ENCODE measurements at places on chromosomes 6 and 20. TPM values are rescaled to one million over a fixed set of nuclear protein-coding genes. Genes with fewer than 3 reads are reported as not detected.

PRRT1 gene
- not detected for total RNA-seq

VNN1 gene
- total RNA-seq: 2.7 TPM

IP6K3 gene
- 7.0 TPM for total RNA-seq

ID4 gene
- 1.4 TPM for total RNA-seq

KCNK17 gene
- 1.9 TPM for total RNA-seq

DNA sequence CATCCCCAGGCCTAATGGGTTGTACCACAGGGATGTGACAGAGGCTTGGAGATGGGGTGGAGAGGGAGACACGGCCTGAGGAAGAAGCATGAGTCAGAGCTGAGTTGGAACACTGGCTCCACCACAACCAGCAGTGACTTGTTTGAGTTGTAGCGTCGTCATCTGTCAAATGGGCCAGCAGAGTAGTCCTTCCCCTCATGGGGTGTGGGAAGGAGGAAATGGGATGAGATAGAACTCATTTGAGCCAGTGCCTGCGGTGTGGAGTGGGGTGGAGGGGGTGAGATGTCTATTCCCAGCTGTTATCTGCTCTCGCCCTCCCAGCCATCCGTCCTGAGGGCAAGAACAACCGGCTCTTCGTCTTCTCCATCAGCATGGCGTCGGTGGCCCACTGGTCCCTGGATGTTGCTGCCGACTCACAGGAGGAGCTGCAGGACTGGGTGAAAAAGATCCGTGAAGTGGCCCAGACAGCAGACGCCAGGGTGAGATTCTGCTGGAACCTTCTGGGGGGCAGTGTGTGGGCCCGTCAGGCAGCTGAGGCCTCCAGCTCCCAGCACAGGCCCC, 32.5 kb downstream of the PLCG1 start:
- H3K27me3 ChIP-seq: no peaks in the 10 kb centered on the region
- H3K4me1 ChIP-seq: no peaks in the 10 kb centered on the region
- no peak overlapping the region for H3K27ac ChIP-seq
- peaks cover 19% of the 10 kb centered on the region for H3K36me3 ChIP-seq

DNA sequence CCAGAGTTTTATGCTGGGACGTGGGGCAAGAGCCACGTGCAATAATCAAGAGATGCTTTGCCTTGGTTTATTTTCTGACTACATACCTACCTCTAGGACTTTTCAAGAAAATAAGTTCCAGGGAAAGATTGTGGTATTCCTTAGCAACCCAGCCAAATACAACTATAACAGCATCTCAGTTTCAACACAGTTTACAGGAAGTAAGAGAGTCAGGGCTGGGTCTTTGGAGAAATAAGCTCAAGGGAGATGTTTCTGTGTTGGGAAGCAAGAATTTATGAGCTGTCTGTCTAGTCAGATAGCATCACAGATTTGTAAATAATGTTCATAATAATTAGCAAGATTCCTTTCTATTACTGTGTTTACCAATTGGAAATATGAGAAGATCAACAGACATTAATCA, 35.1 kb downstream of the MAP3K5 start:
- DNase-seq: no peak
- no peaks in the 10 kb centered on the region for H3K36me3 ChIP-seq
- peaks cover 9% of the 10 kb centered on the region for H3K4me1 ChIP-seq
- no peak overlapping the region for H3K27ac ChIP-seq
- no peak overlapping the region for H3K4me3 ChIP-seq

DNA sequence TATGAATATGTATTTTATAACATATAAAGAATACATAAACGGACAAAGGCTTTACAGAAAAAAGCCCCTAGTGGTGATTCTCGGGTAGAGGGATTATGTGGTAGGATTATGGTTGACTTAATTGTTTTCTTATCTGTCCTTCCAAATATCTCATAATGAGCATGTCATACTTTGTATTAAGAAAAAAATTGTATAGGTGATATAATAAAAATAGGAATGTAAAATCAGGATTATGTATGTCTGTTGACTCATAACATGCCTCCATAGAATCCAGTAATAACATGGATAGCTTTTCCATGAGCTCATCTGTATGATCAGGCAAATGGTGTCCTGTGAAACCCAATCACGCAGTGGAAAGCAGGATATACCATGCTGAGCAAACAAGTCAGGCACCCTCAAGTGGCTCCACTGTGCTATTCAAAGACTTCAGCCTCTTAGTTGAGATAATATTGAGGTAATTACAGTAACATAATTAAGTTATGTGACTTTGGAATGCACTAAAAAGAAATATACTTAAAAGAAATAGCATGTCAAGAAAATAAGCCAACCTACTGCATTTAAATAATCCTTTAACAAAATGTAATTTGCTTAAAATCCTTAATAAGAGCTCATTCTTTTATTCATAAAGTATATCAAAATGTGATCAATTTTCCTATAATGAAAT, 39.6 kb upstream of the PRELID3B start:
- DNase-seq: no peak
- H3K4me3 ChIP-seq: no peak overlapping the region
- no peak overlapping the region for H3K27ac ChIP-seq

DNA sequence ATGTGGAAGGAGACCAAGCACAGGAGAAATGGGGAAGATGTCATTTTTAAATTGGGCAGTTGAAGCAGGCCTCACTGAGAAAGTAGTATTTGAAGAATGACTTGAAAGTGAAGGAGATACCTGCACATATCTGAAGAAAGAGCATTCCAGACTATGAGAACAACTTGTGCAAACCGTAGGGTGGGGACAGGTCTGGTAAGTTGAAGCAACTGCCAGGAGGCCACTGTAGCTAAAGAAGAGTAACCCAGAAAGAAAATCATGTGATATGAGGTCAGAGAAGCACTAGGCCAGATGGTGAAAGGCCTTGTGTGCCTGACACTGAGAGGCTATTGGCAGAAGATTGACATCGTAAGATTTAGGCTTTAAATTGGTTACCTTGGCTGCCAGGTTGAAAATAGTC, 4.7 kb upstream of the SUPT3H start:
- H3K4me1 ChIP-seq: no peaks in the 10 kb centered on the region
- no peak for DNase-seq
- no peaks in the 10 kb centered on the region for H3K36me3 ChIP-seq
- H3K27me3 ChIP-seq: no peaks in the 10 kb centered on the region

DNA sequence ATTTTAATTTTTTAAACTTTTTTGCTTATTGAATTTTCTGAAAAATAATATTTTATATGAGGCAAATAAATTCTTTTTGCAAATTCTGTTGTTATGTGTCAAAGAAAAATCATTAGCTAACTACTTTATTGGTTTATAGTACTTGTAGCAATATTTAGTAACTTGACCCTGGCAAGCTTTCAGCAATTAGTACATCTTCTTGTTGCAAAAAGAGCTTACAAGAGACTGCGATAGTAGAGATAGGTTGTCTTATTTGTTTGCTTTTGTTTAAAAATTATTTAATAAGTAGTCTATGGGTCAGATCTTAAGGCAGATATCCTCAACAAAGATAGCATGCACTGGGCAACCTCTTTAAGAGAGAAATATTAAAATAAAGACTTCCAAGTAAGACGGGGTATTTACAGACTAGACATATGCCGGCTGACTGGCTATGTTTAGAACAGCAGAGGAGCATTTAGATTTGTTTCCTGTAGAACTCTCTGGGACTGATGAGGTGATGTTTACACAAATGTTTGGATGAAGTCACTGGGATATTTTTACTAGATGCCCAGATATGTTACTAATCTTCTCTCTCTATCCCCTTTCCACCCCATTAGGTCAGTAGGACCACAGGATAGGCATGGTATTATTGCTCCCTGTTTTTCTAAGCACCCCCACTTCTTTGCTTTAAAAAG, 25.0 kb downstream of the VGLL2 start:
- no peaks in the 10 kb centered on the region for H3K27me3 ChIP-seq
- H3K4me3 ChIP-seq: no peak overlapping the region
- no peaks in the 10 kb centered on the region for H3K36me3 ChIP-seq
- no peak overlapping the region for H3K27ac ChIP-seq
- no peaks in the 10 kb centered on the region for H3K4me1 ChIP-seq

DNA sequence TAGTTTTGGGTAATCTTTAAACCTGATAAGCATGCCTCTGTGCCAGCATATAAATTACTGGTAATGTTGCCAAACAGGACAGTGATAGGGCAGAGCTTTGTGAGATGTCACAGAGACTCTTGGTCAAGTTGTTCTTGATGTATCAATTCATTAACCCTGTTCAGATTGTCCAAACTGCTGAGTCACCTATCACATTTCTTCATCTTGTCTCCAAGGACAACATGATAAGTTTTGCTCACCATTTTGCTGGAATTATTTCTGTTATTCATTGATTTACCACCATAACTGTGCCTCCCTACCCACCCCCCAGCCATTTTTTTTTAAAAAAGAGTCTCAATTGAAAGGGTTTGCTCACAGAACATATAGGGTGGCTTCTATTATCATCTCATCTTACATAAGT, 19.5 kb upstream of the GMNN start:
- no peaks in the 10 kb centered on the region for H3K36me3 ChIP-seq
- no peak overlapping the region for H3K4me3 ChIP-seq
- DNase-seq: no peak
- H3K4me1 ChIP-seq: no peaks in the 10 kb centered on the region

DNA sequence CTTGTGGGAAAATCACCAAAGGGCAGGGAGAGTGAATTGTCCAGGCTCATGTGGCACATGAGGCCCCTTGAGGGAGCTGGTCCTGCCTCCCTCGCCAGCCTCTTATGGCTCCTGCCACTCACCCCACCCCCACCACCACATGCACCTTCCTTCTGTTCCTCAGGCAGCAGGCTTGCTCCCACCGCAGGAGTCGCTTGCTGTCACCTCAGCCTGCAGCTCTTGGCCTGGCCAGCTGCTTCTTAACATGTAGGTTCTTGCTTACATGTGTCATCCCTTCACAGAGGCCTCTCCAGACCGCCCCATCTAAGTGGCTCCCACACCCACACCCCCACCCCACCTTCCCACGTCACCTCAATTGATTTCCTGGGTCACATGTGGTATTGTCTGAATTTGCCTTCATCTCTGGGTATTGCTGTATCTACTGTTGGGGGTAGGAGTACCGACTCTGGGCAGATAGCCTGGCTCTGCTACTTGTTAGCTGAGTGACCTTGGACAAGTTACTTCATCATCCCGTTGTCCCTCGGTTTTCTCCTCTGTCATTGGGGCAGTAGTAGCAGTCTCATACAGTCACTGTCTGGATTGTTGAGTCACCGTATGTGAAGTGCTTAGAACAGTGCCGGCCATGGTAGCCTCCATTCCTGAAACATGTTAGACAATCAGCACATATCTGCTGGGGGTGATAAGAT, 41.7 kb downstream of the SLC9A8 start:
- no peaks in the 10 kb centered on the region for H3K4me1 ChIP-seq
- no peak overlapping the region for H3K27ac ChIP-seq
- H3K4me3 ChIP-seq: no peak overlapping the region
- no peak for DNase-seq
- no peaks in the 10 kb centered on the region for H3K27me3 ChIP-seq

- H3K27ac ChIP-seq: no peak overlapping the region
- no peak for DNase-seq
- H3K4me3 ChIP-seq: no peak overlapping the region
- no peaks in the 10 kb centered on the region for H3K27me3 ChIP-seq
- no peaks in the 10 kb centered on the region for H3K36me3 ChIP-seq
- no peaks in the 10 kb centered on the region for H3K4me1 ChIP-seq
These were observed 22.8 kb downstream of the KIF13A start for GRCh38 chr6:17964633-17965032.
